Inflammatory macrophage treated with lipopolysaccharide for 4 hours (primary cell): ENCODE measurements at places on chromosomes 11 and 22.

GRCh38 chr11:112377946-112378345, 117.3 kb upstream of the PLET1 start:
- no peak for DNase-seq

GRCh38 chr11:76672431-76673175, 2.1 kb upstream of the LRRC32 start:
- no peak for DNase-seq

- DNase-seq = no peak
Observed at GRCh38 chr11:17635551-17635938, 83.8 kb upstream of the MYOD1 start.

GRCh38 chr11:14361951-14362350, 3.0 kb upstream of the RRAS2 start:
- DNase-seq = no peak

DNA sequence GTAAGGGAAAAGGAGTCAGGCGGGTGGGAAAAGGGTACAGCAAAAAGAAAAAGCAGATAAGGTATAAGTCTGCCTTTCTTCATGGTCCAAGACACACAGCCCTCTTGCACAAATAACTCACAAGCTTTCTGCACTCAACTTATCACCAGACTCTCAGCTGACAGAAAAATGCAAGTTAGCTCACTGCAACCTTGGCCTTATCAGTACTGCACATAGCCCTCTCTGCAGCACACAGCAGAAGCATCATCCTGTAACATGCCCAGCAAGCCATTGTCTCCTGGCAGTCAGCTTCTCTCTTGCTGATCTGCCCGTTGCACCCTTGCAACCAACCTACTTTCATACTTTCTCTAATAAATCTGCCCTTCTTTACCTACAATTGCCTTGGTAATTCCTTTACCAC, 5.8 kb downstream of the ZBTB44 start:
- DNase-seq = no peak

- DNase-seq = no peak
Observed at GRCh38 chr11:85276332-85276731, 350.8 kb downstream of the DLG2 start.

- DNase-seq = no peak
Observed at GRCh38 chr11:87545858-87546257, 508.1 kb downstream of the TMEM135 start.

GRCh38 chr11:119368121-119369034, 13.1 kb downstream of the USP2 start:
- no peak for DNase-seq

GRCh38 chr11:40166892-40167291, 1292.6 kb downstream of the LRRC4C start:
- DNase-seq = no peak

DNA sequence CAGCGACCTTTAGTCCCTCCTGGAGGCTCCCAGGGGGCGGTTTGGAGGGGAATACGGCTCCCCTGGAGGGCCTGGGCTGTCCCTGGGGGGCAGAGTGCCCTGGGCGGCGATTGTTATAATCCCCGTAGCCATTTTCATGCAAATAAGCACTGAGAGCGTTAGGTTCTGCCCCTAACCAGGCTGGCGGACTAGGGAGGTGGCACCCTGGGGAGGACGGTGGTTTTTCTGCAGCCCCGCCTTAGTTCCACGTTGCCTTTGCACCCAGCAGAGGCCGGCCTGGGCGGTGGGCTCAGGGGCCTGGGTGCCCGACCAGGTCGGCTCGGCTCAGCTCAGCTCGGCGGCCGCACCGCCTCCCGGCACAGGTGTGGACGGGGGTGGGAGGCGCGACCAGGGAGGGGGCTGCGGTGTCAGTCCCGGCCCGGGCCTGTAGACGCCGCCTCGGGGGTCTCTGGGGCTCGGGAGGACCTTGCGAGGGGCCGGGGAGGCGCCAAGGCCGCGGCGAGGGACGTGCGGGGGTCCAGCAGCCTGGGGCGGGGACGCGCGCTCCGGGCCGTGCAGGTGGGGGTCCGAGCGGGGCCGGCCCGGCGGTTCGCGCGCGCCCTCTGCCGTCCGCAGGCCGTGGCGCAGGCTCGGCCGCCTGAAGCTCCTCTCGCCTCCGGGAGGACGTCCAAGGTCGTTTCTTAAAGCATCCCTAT, 2.3 kb upstream of the DUSP8 start:
- peak; percentile 46 for DNase-seq

- DNase-seq = no peak
Observed at GRCh38 chr11:111502611-111503010, 9.6 kb downstream of the BTG4 start.

DNA sequence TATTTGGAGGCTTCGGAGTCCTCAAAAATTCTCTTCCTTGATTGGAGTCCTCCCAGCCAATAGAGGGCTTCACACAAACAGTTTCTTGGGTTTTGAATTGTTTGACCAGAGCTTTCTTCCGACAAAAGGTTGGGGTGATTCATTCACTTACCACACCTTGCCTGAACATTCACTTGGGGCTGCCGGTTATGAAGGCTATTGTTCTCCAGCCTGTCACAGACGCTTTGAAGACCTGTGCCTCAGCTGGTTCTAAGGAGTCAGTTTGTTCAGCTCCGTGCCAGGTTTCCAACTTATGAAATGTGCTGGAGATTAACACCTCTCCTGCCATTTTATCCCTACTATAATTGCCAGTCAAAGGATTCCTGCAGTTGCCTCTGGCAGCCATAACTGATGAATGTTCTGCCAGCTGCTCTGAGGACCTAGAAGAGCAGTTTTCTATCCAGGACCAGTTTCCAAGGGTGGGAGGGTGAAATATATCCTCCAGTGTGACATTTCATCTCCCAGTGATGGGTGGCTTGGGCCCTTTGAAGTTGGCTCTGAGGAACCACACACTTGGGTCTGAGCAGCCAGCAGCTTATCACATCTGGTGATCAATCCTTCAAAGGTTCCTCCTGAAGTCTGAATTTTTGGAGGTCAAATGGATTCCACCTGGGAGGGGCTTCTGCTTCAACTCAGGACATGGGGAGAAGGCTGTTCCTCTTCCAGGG, 31.4 kb downstream of the LIMK2 start:
- no peak for DNase-seq

DNA sequence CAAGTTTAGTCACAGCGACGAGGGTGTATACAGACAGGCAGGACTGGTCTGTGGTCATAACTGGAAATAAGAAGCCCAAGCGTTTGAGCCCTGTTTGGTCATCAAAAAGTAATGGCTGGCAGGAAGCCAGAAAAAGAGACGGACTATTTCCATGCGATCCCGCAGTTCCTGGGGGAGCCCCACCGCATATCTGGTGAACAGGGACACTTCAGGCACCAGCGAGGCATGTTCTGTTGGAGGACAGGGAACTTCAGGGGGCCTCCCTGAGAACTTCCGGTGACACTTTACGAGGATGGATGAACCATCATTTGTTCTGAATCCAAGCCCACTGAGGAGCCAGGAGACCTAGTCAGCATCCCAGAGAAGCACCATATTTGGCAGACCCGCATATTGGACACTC, 29.7 kb upstream of the TRIM29 start:
- DNase-seq = no peak

- no peak for DNase-seq
Observed at GRCh38 chr22:49100773-49101172, 726.9 kb downstream of the BRD1 start.

DNA sequence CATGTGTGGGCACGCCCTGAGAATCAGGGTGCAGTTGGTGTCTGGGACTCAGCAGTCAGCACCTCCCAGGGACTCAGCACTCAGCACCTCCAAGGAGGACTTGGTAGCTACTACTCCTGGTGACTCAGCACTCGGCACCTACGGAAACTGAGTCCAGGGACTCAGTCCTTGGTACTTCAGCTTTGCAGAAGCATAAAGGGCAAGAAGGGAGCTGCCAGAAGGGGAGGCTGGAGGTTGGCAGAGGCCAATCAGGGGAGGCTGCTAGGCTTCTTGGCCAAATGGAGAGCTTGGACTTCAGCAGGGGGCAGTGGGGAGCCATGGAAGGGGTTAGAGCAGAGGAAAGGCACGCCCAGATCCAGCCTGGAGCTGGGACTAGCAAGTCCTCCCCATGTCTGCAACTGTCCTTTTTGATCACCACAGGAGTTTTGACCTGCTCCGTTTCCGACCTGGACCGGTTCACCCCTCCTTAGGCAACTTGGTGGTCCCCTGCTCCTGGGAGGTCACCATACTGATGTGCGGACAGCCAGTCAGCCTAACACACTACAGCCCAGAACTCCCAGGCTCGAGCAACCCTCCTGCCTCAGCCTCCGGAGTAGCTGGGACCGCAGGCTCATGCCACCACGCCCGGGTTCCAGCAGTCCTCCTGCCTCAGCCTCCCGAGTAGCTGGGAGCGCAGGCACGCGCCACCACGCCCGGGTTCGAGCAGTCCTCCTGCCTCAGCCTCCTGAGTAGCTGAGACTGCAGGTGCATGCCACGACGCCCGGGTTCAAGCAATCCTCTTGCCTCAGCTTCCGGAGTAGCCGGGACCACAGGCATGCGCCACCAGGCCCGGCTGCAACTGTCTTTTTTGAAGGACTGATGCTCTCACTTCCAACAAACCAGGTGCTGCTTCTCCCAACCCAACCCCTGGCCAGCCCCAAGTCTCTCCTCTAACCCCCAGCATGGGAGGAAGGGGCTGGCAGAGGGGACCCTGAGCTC, 1.5 kb downstream of the ANO9 start:
- peak; percentile 32 for DNase-seq

DNA sequence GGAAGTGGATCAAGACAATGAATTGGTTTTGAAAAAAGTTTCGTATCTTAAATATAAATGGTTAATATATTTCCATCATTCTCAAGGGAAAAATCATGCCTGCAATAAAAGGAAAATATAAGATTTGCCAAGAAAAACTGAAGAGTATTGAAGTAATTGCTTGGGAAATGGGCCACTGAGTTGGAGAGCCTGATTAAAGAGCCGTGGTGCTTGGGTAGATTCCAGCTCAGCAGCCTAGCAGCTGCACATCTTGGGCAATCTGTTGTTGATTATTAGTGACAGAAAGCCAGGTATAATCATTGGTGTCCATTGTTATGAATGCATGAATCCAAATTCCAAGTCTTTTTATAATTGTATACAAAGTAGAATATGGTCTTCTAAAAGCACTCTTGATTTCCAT, 800.9 kb upstream of the CHORDC1 start:
- no peak for DNase-seq

GRCh38 chr11:2590965-2591754, 108.6 kb downstream of the KCNQ1OT1 start:
- no peak for DNase-seq

GRCh38 chr11:85791409-85791990, 19.4 kb downstream of the SYTL2 start:
- DNase-seq = no peak

- DNase-seq = no peak
Observed at GRCh38 chr11:109847621-109848020, 245.6 kb upstream of the ZC3H12C start.

GRCh38 chr11:36684840-36685801, 87.1 kb upstream of the RAG2 start:
- no peak for DNase-seq

DNA sequence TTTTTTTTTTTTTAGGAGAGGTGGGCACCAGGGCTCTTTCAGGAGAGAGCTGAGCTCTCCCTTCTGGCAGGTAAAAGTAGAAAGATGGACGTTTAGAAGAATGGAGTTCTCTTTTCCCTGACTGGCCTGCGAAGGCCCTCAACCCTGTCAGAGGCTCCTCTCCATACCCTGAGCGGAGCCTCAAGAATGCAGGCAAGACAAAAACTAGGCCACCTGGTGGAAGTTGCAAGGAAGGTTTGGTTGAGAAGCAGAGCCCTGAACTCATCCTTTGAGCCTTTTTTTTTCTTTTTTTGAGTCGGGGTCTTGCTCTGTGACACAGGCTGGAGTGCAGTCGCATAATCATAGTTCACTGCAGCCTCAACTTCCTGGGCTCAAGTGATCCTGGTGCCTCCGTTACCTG, 1.4 kb downstream of the OTOG start:
- DNase-seq = no peak

DNA sequence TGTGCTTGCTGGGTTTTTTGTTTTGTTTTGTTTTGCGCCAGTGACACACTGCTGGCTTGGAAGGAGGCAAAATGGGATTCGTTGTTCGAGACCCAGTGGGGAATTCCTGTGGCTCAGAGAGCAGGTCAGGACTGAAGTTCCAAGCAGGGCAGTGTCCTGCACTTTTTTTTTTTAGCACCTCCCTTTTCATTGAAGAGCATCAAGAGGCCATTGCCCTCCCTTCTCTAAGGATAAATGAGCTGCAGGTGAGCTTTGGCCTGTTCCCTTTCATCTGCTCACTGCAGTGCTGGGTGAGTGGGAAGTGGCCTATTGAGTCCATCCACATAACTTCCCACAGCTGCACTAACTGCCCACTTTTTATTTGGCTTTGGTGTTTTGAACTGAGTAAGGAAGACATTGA, 87.8 kb downstream of the ARHGAP42 start:
- no peak for DNase-seq

DNA sequence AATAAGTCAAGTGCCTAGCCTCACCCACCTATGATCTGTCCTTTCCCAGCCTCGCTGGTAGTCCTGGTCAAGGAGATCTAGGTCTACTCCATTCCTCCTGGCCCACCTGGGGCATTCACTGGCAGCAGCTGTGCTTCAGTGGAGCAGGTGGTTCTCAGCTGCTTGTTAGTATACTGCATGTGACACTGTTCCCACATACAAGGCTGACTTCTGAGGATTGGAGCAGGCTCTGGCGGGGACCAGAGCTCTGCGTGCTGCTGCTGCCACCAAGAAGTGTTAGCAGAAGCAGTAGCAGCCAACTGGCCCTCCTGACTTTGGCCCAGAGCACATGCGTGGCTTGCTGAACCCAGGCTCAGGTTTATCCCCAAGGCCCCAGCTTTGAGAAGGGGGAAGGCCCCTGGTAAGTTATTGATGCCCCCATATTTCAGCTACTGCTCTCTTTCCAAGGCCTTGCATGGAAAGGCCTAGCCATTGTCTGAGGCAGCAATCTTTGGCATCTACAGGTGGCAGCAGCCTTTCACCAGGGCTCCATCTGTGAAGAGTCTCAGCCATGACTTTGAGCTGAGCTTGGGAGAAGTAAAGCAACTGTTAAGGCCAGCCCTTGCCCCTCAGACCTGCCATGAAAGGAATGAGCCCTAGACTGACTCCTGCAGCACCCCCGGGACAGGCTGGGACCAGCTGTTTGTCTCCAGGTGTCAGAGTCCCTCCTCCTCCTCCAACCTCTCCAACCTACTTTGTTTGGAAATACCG, 26.5 kb downstream of the ARHGAP1 start:
- DNase-seq = no peak

DNA sequence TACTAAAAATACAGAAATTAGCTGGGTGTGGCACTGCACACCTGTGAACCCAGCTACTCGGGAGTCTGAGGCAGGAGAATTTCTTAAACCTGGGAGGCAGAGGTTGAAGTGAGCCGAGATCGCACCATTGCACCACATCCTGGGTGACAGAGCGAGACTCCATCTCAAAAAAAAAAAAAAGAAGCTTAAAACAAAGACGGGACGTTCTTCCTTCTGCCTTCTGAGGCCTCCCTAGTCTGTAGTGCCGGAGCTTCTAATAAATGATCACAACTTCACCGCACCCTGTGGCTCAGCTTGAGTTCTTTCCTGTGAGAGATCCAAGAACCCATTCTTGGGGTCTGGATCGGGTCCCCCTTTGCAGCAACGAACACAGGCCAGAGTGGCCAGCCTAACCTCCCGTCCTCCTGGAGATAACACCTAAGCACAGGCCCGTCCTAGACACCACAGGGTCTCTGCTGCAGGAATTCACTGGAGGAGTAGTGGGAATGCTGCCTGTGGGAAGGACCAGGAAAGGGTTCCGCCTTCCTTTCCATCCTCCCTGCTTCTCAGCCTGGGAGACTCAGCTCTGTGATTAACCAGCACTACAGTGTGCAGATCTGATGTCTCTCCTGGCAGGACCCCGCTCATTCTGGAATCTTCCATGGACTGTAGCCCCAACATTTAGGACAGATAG, 2.2 kb upstream of the APOBEC3H start:
- no peak for DNase-seq

GRCh38 chr11:80196932-80197554, 756.2 kb upstream of the TENM4 start:
- DNase-seq = no peak

- no peak for DNase-seq
Observed at GRCh38 chr11:17529844-17530185, 14.4 kb downstream of the USH1C start.
